ENCODE measurements at places on chromosomes 5 and 9.

GRCh38 chr5:96816991-96817390 is 9.2 kb upstream of the ERAP1 start:
- no peak for DNase-seq

DNA sequence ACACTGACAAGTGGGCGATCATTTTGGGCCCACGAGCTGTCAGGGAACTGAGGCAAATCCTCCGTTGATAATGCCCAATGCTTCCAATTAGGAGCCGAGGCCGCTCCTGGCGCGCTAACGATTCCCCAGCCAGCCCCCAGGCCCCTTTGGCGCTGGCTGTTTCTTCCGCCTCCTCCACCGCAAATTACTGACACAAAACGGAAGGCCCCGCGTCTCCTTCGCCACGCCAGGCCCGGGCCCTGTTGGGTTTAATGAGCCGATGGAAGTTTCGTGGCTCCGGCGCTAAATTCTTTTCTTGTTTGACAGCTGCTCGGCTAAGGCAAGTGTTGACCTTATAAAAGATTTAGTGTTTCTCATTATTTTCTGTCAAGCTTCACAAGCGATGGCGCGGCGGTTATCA is 25.7 kb upstream of the BARHL1 start:
- DNase-seq, result no peak

- DNase-seq, result peak; percentile 57
These were observed 50.4 kb upstream of the SYNPO start for GRCh38 chr5:150589862-150590601.

GRCh38 chr5:150582241-150583109 is 58.0 kb upstream of the SYNPO start:
- peak; percentile 79 for DNase-seq

GRCh38 chr5:142972064-142972570 is 201.9 kb downstream of the ARHGAP26 start:
- DNase-seq, result no peak

- DNase-seq, result peak; percentile 33
These were observed 154.4 kb upstream of the ZNF462 start for GRCh38 chr9:106708475-106709146.

DNA sequence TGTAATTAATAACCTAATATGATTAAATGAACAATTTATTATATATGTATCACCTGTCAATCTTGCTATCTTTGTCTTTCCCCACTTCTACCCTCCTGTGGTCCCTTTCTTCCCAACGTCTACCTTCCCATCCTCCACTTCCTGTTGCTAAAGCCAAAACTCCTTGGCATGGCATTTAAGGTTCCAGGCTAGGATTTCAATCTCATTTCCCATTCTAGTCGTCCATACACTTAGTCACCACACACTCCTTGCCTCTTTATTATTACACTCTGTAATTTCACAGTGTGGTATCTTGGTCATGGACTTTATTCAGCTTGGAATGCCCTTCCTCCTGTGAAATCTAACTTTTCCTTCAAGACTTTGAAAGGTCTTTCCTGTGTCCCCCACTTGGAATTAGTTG is 115.3 kb downstream of the SEMA6A start:
- no peak for DNase-seq

GRCh38 chr5:89324990-89325389 is 442.0 kb upstream of the MEF2C start:
- DNase-seq, result no peak

GRCh38 chr9:121909111-121909510 is 184.0 kb downstream of the TTLL11 start:
- DNase-seq, result no peak
